ENCODE measurements at places on chromosomes 12 and 14. TPM values are rescaled to one million over a fixed set of nuclear protein-coding genes. Genes with fewer than 3 reads are reported as not detected.

DNA sequence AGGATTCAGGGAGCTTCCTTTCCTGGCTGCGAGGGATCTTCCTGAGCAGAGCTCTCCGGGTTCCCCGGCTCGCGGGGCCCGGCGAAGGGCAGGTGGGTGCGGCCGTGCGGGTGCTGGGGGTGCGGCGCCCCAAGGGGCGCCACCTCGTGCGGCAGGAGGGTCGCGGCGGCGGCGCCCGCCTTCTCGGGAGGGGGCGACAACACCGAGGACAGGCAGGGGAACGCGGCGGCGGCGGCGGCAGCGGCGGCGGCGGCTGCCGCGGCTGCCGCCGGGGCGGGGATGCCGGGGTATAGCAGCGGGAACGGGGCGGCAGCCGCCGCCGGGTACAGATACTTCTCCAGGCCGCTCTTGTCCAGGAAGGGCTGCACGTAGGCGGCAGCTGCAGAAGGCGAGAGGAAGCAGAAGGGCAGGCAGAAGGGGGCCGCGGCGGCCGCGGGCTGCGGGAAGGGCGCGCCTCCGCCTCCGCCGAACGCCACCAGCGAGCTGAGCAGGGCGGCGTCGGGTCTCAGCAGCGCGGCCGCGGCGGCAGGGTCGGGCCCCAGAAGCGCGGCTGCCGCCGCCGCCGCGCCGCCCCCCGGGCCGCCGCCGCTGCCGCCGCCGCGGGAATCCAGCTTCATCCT lies 2.7 kb downstream of the BHLHE41 start:
- peaks cover 26% of the 10 kb centered on the region for H3K4me1 ChIP-seq
- DNase-seq, result peak; percentile 50
- no peaks in the 10 kb centered on the region for H3K36me3 ChIP-seq

DNA sequence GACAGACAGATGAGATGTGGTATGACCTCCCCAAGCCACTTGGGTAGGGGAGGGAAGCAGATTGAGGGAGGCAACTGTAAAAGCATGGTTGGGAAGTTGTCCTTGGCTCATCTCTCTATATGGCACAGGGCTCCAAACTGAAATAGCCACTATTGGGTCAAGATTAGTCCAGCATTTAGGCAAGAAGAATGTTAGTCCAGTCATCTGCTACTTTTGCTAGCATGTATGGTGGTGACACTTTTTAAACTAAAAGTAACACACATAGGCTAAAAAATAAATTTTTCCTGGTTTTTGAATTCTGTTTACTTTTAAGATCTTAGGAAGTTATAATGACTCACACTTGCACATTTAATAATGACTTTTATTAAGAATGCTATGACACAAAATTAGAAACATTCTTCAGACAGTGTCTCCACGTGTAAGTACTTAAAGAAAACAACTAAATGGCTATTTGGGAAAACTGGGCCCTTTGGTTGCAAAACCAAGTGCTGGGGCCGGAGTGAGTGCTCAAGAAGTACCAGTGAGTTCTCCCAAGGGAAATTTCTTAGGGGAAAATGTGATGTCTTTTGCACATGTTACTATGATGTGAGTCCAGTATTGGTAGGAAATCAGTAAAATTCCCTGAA lies 179.1 kb upstream of the HIF1A start:
- no peaks in the 10 kb centered on the region for H3K36me3 ChIP-seq
- H3K4me1 ChIP-seq, result peaks cover 13% of the 10 kb centered on the region
- H3K4me3 ChIP-seq, result no peak overlapping the region
- H3K27ac ChIP-seq, result no peak overlapping the region
- peak; percentile 52 for DNase-seq

DNA sequence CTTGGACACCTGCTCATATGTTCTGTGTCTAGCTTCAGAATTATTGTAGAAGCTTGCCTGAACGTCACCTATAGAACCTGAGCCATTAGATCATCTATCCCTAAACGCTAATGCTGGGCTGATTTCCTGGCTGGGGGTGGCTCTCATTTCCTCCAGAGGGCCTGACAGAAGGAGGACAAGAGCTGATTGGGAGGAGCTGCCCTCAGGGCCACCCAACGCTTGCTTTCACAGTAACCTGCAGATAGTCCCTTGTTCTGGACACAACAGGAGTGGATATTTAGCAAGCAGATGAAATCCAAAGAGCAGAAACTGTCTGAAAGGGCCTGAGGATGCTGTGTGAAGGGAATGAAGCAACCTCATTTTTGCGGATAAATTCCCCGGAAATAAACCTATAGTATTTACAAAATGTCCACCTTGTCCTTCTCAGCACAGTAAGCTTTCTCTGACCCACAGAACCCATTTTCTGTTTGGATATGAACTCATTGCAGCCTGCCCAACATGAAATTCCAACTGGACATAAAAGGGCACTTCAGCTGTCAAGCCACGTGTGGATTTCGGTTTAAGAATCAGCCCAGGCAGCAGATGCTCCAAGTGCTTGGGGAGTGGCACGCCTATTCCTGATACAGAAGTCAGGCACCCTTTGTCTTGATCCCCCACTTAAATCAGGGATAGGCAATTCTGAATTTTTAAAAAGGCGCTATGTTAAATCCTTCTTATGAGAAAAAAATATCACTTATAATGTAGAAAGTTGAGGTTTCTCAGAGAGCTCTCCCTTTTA lies 32.8 kb upstream of the TUBA1C start:
- no peak overlapping the region for H3K4me3 ChIP-seq
- DNase-seq, result peak; percentile 78
- H3K27me3 ChIP-seq, result no peaks in the 10 kb centered on the region
- peaks cover 41% of the 10 kb centered on the region for H3K4me1 ChIP-seq
- no peaks in the 10 kb centered on the region for H3K36me3 ChIP-seq
- H3K27ac ChIP-seq, result peak overlapping the region; percentile 88

GRCh38 chr12:66365718-66366490 lies 63.6 kb downstream of the HELB start:
- no peaks in the 10 kb centered on the region for H3K36me3 ChIP-seq
- H3K27ac ChIP-seq, result no peak overlapping the region
- H3K27me3 ChIP-seq, result no peaks in the 10 kb centered on the region
- H3K4me1 ChIP-seq, result no peaks in the 10 kb centered on the region

DNA sequence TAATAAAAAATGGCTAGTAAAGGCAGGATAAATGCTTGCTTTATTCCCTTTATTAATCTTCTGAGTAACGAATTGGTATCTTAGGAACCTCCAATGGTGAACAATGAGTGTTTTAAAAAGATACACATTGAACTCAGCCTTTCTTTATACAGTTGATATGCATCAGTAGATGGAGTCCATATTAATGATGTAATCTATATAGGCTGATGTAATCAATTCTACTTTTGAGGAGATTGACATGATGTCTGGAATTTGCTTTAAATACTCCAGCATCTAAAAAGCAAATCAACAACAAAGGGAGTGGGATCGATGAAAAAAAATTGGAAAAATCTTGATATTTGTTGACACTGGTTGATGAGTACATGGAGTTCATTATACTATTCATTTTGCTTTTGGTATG lies 106.2 kb downstream of the ANO4 start:
- H3K27me3 ChIP-seq, result no peaks in the 10 kb centered on the region
- no peak overlapping the region for H3K4me3 ChIP-seq
- no peaks in the 10 kb centered on the region for H3K4me1 ChIP-seq
- no peak overlapping the region for H3K27ac ChIP-seq
- DNase-seq, result no peak

DNA sequence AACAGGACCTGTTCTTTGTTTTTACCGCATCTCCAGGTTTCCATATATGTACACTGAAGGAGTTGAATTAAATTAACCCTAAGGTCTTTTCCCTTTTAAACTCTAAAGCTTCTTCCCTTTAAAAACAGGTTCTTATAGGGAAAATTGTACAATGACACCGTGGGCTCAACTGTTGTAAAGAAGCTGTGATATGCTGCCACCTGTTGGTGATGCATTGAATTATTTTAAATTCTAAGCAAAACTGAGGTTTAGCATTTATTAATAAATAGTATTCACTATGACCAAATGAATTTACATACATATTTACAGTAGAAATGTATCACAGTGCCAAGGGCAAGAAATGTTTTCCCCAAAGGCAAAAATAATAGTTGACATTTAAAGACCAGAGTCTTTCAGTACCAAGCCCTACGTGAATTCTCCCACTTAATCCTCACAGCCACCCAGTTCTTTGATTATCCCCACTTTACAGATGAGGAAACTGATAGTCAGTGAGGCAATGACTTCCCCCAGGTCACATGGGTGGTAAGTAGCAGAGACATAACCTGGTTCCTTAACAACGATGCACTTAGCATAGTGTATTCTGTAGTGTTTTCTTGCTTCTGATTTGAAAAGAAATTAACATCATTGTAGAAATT lies 35.7 kb upstream of the TMEM263 start:
- no peak overlapping the region for H3K4me3 ChIP-seq
- H3K27ac ChIP-seq, result no peak overlapping the region
- H3K27me3 ChIP-seq, result peaks cover 3% of the 10 kb centered on the region
- H3K36me3 ChIP-seq, result no peaks in the 10 kb centered on the region
- peak; percentile 69 for DNase-seq

DNA sequence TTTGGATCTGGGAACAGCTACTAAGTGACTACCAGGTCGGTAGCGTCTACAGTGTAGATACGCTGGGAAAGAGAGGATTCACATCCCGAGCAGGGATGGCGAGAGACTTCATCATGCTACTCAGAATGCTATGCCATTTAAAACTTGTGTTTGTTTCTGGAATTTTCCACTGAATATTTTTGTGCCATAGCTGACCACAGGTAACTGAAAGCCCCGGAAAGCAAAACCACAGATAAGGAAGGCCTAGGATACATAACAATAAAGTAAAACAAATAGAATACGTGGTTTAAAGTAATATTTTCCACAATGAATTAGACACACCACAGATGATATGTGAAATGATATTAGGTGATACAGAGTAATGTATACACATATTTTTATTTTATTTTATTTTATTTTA lies 7.9 kb upstream of the HCAR1 start:
- no peak overlapping the region for H3K27ac ChIP-seq
- no peaks in the 10 kb centered on the region for H3K36me3 ChIP-seq
- no peak for DNase-seq
- no peaks in the 10 kb centered on the region for H3K4me1 ChIP-seq
- no peak overlapping the region for H3K4me3 ChIP-seq

DNA sequence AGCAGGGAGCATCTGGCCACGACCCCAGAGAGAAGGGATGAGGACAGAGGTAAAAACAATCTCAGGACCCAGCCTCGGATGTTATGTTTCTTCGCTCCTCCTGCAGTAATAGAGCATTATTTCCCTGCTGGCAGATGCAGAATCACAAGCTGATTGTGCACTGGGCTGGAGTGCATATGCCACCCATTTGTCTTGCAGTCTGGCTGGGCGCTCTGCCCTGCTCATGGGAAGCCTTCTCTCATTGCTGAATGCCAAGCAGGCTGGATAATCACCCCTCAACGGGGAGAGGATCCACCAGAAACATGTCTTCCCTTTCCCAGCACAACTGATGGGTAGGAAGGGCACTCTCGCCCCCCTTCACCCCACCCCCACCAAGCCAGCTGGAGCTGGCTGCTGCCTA lies 8.5 kb upstream of the VASH1 start:
- no peaks in the 10 kb centered on the region for H3K27me3 ChIP-seq
- no peaks in the 10 kb centered on the region for H3K36me3 ChIP-seq
- no peak overlapping the region for H3K4me3 ChIP-seq
- H3K4me1 ChIP-seq, result peaks cover 24% of the 10 kb centered on the region
- no peak overlapping the region for H3K27ac ChIP-seq

DNA sequence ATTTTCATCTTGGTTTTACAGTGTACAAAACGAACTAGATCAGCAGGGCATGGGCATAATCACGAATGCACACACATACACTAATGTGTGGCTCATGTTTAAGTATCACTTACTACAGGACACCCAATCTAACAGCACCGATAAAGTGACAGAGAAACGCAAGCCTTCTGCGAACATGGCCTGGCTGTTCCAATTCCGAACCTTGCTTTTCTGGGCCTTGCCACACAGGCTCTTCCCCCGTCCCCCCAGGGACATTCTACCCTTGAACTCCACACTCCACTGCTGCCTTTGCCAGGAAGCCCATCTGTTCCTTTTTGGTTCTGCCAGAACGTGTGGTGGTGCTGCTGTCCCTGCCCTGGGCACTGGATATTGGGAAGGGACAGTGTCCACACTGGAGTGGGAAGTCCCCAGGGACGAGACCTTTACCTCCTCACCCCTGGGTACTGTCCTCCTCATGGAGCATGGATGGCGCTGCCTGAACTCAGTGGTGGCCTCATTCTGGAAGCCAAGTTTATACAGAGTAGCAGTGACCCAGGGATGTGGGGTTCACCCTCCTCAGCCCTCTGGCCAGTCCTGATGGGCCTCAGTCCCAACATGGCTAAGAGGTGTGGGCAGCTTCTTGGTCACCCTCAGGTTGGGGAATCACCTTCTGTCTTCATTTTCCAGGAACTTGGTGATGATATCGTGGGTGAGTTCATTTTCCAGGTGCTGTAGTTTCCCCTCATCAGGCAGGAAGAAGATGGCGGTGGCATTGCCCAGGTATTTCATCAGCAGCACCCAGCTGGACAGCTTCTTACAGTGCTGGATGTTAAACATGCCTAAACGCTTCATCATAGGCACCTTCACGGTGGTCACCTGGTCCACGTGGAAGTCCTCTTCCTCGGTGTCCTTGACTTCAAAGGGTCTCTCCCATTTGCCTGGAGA lies 7.9 kb downstream of the SERPINA1 start:
- no peaks in the 10 kb centered on the region for H3K36me3 ChIP-seq
- peaks cover 2% of the 10 kb centered on the region for H3K4me1 ChIP-seq
- no peaks in the 10 kb centered on the region for H3K27me3 ChIP-seq
- no peak overlapping the region for H3K4me3 ChIP-seq
- no peak overlapping the region for H3K27ac ChIP-seq
- DNase-seq, result no peak

DNA sequence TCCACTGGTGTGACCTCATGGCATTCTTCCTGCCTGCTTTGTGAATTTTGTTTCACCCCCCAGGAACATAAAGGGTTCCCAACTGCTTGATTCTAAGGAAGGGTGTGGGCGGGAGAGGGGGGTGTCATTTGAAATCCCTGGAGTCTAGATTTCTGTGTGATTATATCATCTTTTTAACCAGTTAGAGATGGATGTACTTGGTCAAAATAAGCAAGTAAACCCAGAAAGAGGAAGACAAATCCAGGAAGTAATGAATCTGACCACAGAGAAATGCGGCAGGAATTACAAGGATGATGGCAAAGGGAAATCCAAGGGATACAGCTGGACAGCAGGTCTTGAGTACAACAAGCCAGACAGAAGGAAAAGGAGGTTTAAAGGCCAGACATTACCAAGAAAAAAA lies 38.9 kb downstream of the DMAC2L start:
- no peak for DNase-seq
- no peak overlapping the region for H3K4me3 ChIP-seq
- peaks cover 4% of the 10 kb centered on the region for H3K4me1 ChIP-seq
- no peaks in the 10 kb centered on the region for H3K36me3 ChIP-seq

The SLC35F4 gene
- 0.21 TPM for polyA plus RNA-seq

The GCN1 gene
- polyA plus RNA-seq, result 45.4 TPM

The NANOG gene
- 0.22 TPM for polyA plus RNA-seq

The ATG101 gene
- 27.8 TPM for polyA plus RNA-seq

The TMEM132C gene
- polyA plus RNA-seq, result 0.50 TPM

The GMFB gene
- 57.7 TPM for polyA plus RNA-seq

The PHETA1 gene
- polyA plus RNA-seq, result 11.7 TPM

The SLC16A7 gene
- polyA plus RNA-seq, result 4.0 TPM

The KRT86 gene
- polyA plus RNA-seq, result 0.34 TPM
